ENCODE measurements at places on chromosomes 2 and 18.

- no peak for DNase-seq
These were observed 14.4 kb downstream of the COPS9 start for GRCh38 chr2:240121675-240122074.

- no peak for DNase-seq
These were observed 408.1 kb downstream of the THSD7B start for GRCh38 chr2:137173463-137173862.

DNA sequence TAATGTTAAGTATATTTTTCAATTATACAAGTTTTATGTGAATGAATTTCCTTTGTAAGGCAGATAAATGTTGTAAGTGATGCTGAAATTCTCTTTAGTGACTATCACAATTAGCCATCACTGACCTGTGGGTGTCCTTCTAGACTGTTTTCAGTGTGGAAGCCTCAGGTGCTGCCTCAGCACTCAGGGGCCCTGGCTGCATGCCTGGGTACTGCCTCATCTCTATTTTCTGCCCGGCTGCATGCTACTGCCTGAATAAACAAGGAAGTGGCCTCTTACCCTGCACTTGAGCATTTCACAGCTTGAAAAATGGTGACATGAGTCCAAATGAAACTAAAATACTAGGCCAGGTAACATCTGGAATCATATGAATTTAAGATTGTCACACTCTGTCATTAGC is 787.6 kb upstream of the SALL3 start:
- DNase-seq, result no peak

GRCh38 chr2:33560017-33560416 is 39.1 kb downstream of the FAM98A start:
- no peak for DNase-seq

- peak; percentile 7 for DNase-seq
These were observed 81.0 kb downstream of the SP3 start for GRCh38 chr2:173884025-173884802.

Data from activated CD4-positive, alpha-beta T cell treated with anti-CD3 and anti-CD28 coated beads, Interleukin-2, amount 50 U/mL, for 4 hours (primary cell).